ENCODE measurements at places on chromosomes 1 and 21.

- no peak overlapping the region for H3K27ac ChIP-seq
- peaks cover 92% of the 10 kb centered on the region for H3K27me3 ChIP-seq
- H3K36me3 ChIP-seq, result peaks cover 2% of the 10 kb centered on the region
Measured at GRCh38 chr1:33524586-33524985, 52.1 kb downstream of the ZSCAN20 start.

- H3K27ac ChIP-seq, result no peak overlapping the region
- no peaks in the 10 kb centered on the region for H3K4me1 ChIP-seq
- no peak overlapping the region for H3K4me3 ChIP-seq
- peaks cover 27% of the 10 kb centered on the region for H3K27me3 ChIP-seq
- no peak for DNase-seq
Measured at GRCh38 chr1:221451741-221452140, 290.1 kb downstream of the DUSP10 start.

DNA sequence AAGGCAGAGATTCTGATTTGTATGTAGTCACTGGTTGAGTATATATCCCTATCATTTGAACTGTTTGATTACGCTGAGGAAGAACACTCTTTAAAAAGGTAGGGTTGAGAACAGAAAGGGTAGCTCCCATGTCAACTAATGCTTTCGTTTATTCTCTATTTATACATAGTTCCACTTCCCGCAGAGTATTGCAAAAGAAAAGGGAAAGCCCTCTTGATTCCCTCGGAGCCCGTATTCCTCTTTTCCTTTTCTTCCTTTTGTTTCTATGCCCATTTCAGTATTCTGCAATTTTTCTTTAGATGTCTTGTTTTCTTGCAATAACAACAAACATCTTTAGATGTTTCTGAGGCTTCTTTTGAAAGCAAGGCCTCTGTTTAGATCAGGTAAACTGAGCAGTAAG, 78.2 kb downstream of the DNTTIP2 start:
- H3K4me3 ChIP-seq, result no peak overlapping the region
- H3K4me1 ChIP-seq, result no peaks in the 10 kb centered on the region
- no peak overlapping the region for H3K27ac ChIP-seq
- H3K27me3 ChIP-seq, result peaks cover 12% of the 10 kb centered on the region
- H3K36me3 ChIP-seq, result peaks cover 4% of the 10 kb centered on the region
- no peak for DNase-seq

GRCh38 chr1:212497553-212497952, 64.8 kb downstream of the NENF start:
- H3K27ac ChIP-seq, result no peak overlapping the region
- H3K36me3 ChIP-seq, result peaks cover 3% of the 10 kb centered on the region
- no peaks in the 10 kb centered on the region for H3K4me1 ChIP-seq

DNA sequence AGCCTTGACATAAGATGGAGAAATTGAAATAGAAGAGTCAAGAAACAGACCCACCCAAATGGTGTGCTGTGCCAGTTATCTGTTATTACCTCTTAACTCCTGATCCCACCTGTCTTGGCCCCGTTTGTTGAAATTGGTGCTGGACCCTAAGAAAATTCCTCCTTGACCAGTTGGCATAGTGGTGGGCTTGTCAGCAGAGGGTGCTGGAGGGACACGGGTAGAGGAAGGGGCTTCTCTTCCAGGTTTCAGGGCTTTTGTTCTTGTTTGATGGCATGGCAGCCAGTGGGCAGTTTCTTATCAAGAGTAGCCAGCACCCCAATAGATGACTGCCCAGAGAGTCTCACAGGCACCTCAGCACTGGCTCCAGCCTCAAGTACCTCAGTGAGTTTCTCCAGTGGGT, 51.6 kb downstream of the PCBP3 start:
- no peak overlapping the region for H3K27ac ChIP-seq
- no peak for DNase-seq
- peaks cover 29% of the 10 kb centered on the region for H3K27me3 ChIP-seq
- H3K36me3 ChIP-seq, result peaks cover 2% of the 10 kb centered on the region

All from effector memory CD8-positive, alpha-beta T cell (primary cell).